Fibroblast of skin of left biceps (primary cell): ENCODE measurements at places on chromosomes 7 and 10.

DNA sequence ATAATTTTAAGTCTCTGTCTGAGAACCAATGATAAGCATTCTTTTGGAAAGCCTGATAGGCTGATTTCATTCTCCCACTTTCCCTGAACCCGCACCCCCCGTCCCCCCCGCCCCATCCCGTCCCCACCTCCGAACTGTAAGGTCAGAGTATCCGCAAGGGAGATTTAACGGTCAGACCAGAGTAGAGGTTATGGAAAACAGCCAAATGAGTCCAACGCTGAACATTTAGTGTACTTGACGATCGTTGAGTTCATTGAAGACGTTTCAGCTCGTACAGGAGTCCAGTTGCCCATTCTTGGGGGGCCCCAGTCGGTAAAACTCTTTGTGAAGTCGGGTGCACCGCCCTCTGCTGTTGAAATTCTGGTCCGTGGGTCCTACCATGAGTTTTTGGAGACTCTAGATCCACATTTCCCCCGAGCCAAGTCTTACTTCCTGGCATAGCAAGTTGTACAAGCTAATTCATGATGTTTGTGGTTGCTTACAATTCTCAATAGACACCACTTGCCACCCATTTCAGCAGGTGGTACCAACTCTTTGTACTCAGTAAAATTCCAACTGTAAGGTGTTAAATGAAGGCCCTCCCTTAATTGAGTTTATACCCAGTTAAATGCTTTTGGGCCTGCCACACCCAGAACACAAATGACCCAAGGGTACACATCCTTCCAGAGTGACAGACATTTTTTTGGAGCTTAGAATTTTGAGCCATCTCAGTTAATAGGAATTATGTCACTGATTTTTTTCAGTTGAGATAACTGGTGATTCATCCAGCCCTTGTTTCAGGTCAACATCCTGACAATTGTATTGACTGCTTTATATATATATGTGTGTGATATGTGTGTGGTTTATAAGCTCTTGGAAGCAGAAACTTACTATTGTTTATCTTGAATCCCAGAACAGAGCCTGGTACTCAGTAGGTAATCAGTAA, 1.2 kb downstream of the MARCHF5 start:
- DNase-seq, result no peak

GRCh38 chr7:14009453-14010418, 20.3 kb upstream of the ETV1 start:
- DNase-seq, result no peak

- no peak for DNase-seq
Measured at GRCh38 chr10:52729271-52730104, 43.1 kb downstream of the MBL2 start.

DNA sequence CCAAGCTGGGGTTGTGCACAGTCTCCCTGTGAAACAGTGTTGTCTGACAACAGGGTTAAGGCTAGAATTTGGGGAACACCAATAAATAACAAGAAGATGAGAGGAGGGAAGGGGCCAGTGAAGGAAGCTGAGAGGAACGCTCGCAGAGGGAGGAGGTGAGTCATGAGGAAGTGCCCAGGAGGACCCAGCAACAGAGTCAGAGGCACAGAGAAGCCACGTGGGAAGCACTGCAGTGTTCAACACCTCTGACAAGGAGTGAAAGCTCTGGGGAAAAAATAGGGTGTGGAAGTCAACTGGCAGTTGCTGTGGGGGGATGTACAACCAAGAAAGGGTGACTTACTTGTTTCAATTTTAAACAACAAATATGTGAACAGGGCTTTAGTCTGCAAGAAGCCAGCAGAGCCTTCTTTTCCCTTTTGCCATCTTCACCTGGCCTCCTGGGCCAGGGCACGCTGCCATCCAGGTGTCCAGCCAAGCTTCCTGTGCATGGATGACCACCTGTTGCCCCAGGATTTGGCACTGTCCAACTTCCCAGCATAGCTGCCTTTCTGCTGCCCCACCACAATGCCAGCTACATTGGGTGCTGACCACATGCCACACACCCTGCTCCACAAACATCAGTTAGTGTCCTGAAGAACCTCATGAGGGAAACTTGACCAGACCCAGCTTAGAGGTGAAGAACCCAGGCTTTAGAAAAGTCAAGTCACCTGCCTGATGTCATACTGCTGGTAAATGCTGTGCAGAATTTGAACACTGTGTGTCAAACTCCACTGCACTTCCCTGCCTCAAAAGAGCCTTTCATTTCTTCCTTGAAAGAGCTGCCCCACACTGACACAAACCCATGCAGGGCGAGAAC, 69.6 kb downstream of the ATXN7L1 start:
- DNase-seq, result no peak

GRCh38 chr7:107450970-107451369, 18.9 kb upstream of the GPR22 start:
- DNase-seq, result peak; percentile 32

DNA sequence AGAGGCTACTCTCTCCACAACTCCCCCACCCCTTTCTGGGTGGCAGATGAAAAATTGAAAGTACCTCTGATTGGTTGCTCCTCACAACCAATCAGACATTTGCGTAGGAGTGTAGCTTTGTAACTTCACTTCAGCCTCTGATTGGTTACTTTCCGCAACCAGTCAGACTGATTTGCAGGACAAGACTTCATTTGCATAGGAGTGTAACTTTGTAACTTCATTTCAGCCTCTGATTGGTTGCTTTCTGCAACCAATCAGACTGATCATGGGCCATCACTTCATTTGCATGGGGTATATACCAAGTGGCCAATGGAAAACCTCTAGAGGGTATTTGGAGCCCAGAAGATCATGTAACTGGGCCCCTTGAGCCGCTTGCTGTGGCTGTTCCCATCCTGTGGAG, 25.6 kb downstream of the CDNF start:
- DNase-seq, result no peak
